Lower lobe of right lung (tissue), 2 donors: ENCODE measurements at places on chromosomes 12 and 14. TPM values are rescaled to one million over a fixed set of nuclear protein-coding genes. Genes with fewer than 3 reads are reported as not detected.
A peak's percentile ranks its signal among the peaks of the same experiment; 100 is the strongest.

Gene VSIG10
- total RNA-seq = 51.7 TPM

Gene OR4K2
- not detected for total RNA-seq

- peak; percentile 46 for DNase-seq
Measured at GRCh38 chr14:103538291-103539055, 9.5 kb downstream of the TRMT61A start.

Gene CCDC184
- 1.0 TPM for total RNA-seq

DNA sequence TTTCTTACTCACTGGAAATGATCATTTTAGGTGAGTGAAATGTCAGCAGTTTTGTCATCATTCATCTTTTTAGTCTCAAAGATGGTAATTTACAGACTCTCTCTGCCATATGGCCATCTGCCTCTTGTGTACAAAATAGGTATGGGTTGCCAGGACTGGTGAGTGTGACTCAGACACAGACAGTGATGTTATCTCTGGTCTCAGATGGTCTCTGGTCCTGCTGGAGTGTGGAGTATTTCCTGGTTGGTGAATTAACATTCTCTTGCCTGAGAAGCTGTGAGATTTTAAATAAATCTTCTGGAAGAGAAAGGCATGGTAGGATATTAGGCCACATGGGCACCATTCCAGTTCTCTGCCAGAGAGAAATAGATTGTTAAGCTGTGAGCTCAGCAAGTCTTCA lies 207.0 kb downstream of the ATP23 start:
- no peak for DNase-seq

Gene SLC39A5
- not detected for total RNA-seq

DNA sequence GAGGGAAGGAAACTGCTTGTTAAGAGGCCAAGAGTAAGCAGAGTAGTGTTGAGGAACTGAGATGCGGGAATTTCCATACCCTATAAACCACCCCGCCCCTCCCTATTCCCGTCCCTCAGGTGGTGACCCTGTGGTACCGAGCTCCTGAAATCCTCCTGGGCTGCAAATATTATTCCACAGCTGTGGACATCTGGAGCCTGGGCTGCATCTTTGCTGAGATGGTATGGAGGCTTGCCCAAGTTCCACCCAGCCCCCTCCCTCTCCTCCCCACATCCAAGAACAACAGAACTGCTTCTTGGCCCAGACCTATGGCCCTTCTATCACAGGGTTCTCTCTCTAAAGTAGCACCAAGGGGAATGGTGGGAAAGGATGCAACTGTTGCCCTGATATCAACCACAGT lies 2.7 kb downstream of the CDK2 start:
- no peak for DNase-seq

- no peak for DNase-seq
Measured at GRCh38 chr14:91227183-91227628, 17.3 kb downstream of the GPR68 start.

GRCh38 chr12:104219908-104220404 lies 4.4 kb downstream of the TXNRD1 start:
- DNase-seq = no peak

- DNase-seq = no peak
Measured at GRCh38 chr14:37051680-37052079, 120.7 kb downstream of the SLC25A21 start.

DNA sequence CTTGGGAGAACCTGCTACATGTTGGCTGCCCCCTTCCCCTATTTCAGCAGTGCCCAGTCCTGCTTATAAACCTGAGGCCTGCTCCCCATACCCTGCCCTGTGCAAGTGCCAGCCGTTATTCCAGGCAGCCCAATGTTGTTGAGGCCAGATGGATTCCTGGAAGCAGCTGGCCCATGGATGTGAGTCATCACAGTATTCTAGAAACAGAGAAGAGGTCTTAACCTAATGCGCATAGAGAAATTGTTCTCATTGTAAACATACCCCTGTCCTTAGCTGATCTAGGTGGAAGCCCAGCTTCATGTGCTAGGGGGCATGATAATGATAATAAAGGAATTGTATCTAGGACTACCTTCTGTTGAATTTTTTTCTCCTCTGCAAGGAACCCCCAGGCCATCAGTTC lies 69.7 kb downstream of the TSPAN11 start:
- DNase-seq = no peak

- no peak for DNase-seq
Measured at GRCh38 chr12:52010692-52011601, 4.2 kb downstream of the TAMALIN start.

Gene STRN3
- total RNA-seq = 32.8 TPM

Gene KRT6C
- not detected for total RNA-seq

DNA sequence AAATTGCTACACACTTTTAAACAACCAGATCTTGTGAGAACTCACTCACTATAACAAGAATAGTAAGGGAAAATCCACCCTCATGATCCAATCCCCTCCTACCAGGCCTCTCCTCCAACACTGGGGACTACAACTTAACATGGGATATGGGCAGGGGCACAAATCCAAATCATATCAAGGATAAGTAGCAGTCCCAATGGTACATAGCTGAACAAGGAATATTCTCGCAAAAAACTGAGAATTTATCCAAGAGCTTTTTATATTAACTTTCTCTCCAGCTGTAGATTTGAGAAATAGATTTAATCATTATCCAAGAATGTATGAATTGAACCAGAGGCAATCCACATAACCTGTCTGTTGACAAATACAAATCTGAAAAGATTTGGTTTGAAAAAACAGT lies 185.2 kb downstream of the TMTC3 start:
- no peak for DNase-seq

- DNase-seq = no peak
Measured at GRCh38 chr12:8816448-8817050, 5.9 kb upstream of the A2ML1 start.

DNA sequence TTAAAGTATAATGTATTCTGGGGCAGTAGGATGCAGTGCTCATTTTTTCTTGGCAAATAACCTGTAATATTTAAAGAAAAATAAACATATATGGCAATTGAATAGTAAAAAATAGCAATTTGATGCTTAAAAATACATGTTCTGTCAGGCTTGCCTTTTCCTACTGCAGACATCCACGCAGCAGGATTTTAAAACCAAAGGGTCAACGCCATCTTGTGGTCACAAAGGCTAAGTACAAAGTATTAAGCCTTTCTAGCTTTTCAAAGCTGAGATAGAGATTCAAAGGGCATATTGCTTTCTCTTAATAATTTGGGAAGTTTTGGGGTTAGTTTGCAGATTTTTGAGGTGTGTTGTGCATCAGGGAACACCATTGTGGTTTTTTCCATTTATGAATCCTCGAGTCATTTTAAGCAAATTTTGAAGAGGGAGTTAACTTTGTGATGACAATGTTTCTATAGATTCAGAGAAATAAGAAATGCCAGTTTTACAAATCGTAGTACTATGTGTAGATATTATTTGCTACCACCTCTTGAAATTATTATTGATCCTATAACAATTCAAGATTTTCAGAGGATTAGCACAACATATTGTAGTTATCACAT lies 4.7 kb upstream of the CCER1 start:
- DNase-seq = no peak

Gene KRT5
- 0.65 TPM for total RNA-seq

DNA sequence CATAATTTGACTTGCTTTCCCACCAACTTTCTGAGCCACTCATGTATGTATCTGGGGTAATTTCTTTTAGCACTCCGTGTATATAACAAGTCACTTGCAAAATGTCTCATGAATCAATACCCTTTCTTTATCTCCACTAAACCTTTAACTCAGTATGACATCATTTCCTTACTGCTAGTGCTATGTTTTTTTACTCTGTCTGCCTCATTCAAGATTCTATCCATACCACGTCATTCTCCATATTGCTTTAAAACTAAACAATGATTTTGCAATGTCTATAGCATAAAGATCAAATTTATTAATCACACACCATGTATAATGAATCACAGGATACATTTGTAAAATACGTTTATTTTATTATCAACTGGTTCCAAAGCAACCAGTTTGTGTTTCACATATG lies 178.2 kb downstream of the PIK3C2G start:
- no peak for DNase-seq

Gene BDKRB1
- total RNA-seq = not detected

GRCh38 chr12:41923351-41923750 lies 221.3 kb downstream of the GXYLT1 start:
- DNase-seq = no peak

Gene LIN52
- total RNA-seq = 7.9 TPM

Gene CLEC4D
- total RNA-seq = 1.4 TPM

GRCh38 chr14:53874704-53875103 lies 81.9 kb downstream of the BMP4 start:
- no peak for DNase-seq

Gene RPS6KA5
- 11.3 TPM for total RNA-seq

GRCh38 chr12:123363390-123363739 lies 1.3 kb downstream of the SBNO1 start:
- DNase-seq = no peak

GRCh38 chr12:77813558-77813957 lies 17.1 kb upstream of the NAV3 start:
- DNase-seq = no peak

- DNase-seq = no peak
Measured at GRCh38 chr12:77685112-77685511, 145.6 kb upstream of the NAV3 start.

DNA sequence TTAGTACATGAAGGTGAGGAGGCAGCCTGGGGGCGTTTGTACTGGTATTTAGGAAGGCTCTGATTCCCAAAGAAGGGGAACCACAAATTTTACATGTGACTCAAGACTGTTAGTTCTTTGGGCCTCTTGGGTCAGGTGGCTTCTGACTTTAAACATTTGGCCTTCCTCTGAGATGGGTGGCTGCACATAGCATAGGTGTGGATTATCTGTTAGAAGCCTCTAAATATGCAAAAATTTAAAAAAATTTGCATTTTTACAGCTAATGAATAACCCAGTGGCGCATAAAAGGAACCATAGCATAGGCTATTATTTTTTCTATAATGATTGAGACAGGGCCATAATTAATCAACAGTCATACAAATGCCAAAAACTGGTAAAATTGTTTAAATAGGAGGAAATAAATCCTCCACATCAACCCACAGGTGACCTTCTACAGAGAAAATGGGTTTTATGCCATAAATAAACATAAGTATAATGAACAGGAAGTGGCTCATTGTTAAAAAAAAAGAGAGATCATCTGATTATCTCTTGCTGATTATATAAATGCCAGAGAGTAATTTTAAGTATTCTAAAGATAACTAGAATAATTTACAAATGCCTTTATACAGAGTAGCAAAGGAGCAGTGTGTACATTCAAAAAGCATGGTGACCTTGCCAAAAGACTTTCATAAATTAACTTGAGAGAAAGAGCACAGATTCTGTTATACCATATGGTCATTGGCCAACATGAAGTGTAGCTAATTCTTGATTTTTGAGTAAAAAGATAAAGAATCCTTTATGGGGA lies 284.2 kb upstream of the ATP2B1 start:
- DNase-seq = no peak

GRCh38 chr12:52235822-52236361 lies 2.8 kb downstream of the KRT7 start:
- peak; percentile 57 for DNase-seq

- DNase-seq = no peak
Measured at GRCh38 chr12:42510823-42511222, 78.7 kb downstream of the PRICKLE1 start.

Gene KRT85
- total RNA-seq = not detected

- no peak for DNase-seq
Measured at GRCh38 chr14:26286081-26286912, 311.5 kb downstream of the NOVA1 start.

Gene TAS2R20
- total RNA-seq = 1.3 TPM

- DNase-seq = no peak
Measured at GRCh38 chr14:28763751-28764256, 2.8 kb upstream of the FOXG1 start.

GRCh38 chr12:38850461-38850860 lies 54.9 kb downstream of the CPNE8 start:
- DNase-seq = no peak

- no peak for DNase-seq
Measured at GRCh38 chr12:54139019-54139418, 49.8 kb downstream of the SMUG1 start.

- no peak for DNase-seq
Measured at GRCh38 chr12:93113317-93114006, 184.4 kb upstream of the EEA1 start.

- DNase-seq = no peak
Measured at GRCh38 chr12:121600702-121601336, 20.0 kb upstream of the KDM2B start.

Gene PPTC7
- 23.6 TPM for total RNA-seq

- no peak for DNase-seq
Measured at GRCh38 chr14:106204063-106204462, 677.7 kb downstream of the TMEM121 start.

DNA sequence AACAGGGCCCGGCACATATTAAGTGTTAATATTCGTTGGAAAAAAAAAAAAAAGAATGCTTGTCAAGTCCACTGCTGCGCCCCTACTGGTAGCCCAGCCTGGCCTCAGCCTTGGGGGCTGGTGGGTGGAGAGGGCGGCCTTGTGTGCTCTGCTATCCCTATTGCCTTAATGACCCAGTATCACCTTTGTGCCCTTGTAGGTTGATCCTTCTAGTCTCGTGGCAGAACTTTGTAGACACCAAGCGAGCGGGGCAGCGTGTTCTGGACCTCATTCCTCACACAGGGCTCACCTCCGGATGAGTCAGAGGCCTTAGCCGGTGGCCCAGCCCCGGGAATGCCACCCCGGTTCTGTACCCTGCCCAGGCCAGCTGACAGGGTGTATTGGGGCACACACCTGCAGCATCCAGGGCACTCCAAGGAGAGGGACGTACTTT lies 1.8 kb upstream of the RCOR1 start:
- peak; percentile 55 for DNase-seq

DNA sequence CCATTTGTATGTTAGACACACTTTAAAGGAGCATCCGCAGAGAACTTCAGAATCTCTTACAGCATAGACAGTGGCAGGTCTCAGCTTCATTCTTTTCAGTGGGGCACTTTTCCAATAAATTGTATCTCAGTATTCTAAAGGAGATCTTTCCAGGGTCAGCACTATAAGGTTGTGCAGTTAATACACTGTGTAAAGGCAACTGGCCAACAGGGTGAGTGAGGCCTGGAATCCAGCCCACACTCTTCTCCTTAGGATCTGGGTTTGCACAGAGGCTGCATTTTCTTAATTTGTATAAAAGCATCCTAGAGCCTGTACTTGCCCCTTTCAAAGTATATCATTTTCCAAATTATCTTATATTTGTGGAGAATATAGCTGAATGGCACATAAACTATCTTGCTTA lies 94.2 kb downstream of the MYF5 start:
- no peak for DNase-seq

Gene GPR68
- 3.4 TPM for total RNA-seq

GRCh38 chr12:98814254-98814653 lies 169.2 kb downstream of the APAF1 start:
- DNase-seq = no peak

DNA sequence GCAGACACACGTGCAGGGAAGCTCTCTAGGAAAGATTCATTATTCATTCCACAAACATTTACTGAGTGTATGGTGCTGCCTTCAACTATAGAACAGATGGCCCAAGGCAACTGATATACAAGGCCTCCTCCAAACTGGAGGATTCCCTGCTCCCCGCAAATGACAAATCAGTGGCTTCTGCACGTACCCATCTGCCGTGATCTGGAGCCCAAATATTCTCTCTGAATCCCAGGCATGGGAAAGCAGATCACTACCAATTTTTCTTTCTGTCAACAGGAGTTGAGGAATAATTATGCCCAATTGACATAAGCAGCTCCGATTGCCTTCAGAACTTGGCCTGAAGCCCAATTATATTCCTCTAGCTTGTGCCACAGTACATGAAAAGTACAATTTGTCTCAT lies 174.2 kb upstream of the CCDC196 start:
- no peak for DNase-seq
